ENCODE measurements at places on chromosomes 12 and 14. TPM values are rescaled to one million over a fixed set of nuclear protein-coding genes. Genes with fewer than 3 reads are reported as not detected.

Gene IFNG-AS1
- total RNA-seq, result not detected

Gene TCL1B
- not detected for total RNA-seq

Gene FOXG1
- total RNA-seq, result not detected

Gene CLEC2A
- not detected for total RNA-seq

Gene MGAT2
- total RNA-seq, result 37.6 TPM

Gene PRH2
- total RNA-seq, result not detected

Gene AQP2
- not detected for total RNA-seq

Gene USP15
- total RNA-seq, result 47.5 TPM

Gene RIMKLB
- 19.5 TPM for total RNA-seq

Gene KRT71
- total RNA-seq, result not detected

Gene TAS2R8
- total RNA-seq, result not detected

Gene ARF3
- 24.1 TPM for total RNA-seq

Gene NXPH4
- total RNA-seq, result 2.9 TPM

Gene KRT3
- total RNA-seq, result not detected

Gene JAG2
- 13.5 TPM for total RNA-seq

Gene DGLUCY
- total RNA-seq, result 77.8 TPM
